Stimulated activated CD4-positive, alpha-beta T cell treated with anti-CD3 and anti-CD28 coated beads, Interleukin-4, amount 100 ng/mL, for 1 hour (primary cell): ENCODE measurements at places on chromosomes 2 and 18.
A peak's percentile ranks its signal among the peaks of the same experiment; 100 is the strongest.

DNA sequence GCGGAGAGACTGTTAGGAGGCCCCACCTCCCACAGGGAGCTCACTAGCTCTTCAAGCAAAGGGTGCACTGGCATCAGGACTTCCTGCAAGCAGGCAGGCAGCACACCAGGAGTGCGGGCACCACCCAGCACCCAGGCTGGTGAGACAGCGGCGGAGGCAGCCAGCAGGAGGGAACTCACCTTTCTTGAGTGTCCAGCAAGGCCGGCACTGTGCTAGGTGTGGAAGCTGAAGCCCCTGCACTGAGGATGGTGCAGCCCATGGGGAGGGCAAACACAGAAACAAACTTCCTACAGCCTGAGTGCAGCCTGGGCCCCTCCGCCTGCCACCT is 100.7 kb upstream of the ID2 start:
- no peak for DNase-seq

DNA sequence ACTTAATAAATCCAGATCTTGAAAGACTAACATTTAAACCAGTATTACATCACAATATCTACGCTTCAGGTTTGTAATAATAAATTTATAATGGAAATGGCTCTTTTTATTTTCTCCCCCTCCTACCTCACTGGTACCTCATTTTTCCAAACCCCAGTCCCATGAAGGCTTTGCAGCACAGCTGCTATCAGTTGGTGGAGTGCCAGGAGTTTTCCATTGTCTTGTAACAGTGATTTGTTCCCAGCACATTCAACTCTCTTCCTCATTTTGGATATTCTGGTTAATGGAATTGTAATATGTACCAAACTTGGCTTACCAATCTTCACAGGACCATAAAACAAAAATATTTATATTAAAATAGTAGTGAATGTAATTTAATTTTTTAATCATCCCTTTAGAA is 91.2 kb downstream of the VRK2 start:
- no peak for DNase-seq

- no peak for DNase-seq
Observed at GRCh38 chr2:109701362-109701761, 87.2 kb downstream of the SOWAHC start.

DNA sequence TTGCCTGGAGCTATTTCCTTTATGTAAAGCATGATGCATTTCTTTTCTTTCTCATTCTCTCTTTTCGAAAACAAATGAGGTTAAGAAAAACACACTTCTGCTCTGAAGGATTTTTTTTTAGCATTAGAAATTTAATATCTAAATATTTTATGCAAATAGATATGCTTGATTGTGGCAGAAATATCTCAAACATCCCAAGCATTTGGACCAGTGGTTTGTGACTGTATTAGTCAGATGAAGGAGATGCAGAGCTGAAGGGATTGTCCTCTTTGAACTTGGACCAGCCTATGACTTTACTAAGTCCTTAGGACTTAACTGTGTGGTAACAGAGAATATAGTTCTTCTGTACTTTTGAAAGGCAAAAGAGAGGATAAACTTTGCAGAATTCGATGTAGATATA is 335.9 kb upstream of the NT5C1B start:
- DNase-seq = no peak

DNA sequence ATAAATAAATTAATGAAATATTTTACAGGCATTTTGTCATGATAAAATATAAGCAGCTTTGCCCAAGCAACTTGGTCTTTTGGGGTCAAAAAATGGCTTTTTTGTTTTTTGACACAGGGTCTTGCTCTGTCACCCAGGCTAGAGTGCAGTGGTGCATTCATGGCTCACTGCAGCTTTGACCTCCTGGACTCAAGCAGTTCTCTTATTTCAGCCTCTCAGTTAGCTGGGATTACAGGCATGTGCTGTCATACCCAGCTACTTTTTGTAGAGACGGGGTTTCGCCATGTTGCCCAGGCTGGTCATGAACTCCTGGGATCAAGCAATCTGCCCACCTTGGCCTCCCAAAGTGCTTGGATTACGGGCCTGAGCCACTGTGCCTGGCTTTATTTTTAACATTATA is 51.0 kb downstream of the ABI2 start:
- DNase-seq = no peak

- no peak for DNase-seq
Observed at GRCh38 chr18:41842886-41843285, 112.1 kb upstream of the PIK3C3 start.

DNA sequence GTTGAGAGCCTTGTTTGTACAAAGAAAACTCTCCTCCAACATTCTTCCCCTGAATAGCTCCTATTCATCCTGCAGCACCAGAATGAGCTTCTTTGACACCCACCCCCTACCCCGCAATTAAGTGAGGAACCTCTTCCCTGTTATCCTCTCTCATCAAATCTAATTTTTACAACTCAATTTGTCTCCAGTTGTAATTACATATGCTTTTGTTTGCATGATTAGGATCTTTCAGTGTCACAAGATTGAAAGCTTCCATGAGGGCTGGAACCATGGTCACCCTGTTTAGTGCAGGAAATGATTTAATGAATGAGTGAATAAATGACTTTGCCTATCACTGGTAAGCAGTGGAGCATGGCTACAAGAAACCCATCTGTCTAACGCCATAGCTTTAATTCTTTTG is 334.6 kb upstream of the KLHL29 start:
- no peak for DNase-seq

GRCh38 chr2:130307850-130308249 is 34.8 kb upstream of the IMP4 start:
- no peak for DNase-seq

- DNase-seq = no peak
Observed at GRCh38 chr2:72034353-72035095, 113.1 kb downstream of the CYP26B1 start.

DNA sequence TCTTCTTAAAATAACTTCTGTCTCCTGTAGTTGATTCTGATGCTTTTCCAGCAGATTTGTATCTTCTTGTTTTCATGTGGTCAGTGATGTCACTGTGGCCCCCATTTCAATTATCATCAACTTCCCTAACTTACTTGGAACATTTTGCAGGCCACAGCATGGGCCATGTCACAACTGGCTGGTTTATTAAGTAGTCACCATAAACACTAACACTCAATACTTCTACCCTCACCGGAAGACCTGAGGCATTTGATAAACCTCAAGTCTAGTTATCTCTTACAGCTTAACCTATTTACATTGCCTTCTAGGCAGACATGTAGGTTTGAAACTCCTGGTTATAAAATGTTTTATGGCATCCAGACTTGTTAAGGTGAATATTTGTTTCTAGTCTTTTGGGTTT is 37.4 kb upstream of the PROKR1 start:
- no peak for DNase-seq

DNA sequence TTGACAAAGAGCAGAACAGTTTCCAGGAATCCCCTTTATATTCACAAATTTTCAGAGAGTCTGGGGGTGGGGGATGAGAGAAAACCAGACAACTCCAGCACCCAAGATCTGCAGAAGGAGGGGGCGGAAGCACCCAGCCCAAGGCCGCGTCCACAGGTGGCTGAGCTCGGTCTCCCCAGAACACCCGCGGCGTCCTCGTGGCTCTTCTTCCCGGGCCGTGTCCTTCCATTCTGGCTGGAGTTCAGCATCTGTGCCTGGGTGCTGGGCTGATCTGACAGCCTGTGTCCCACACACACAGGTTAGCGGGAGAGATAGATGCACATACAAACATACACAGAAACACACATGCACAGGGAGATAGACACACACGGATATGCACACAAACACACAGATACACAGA is 455.8 kb upstream of the SALL3 start:
- no peak for DNase-seq

DNA sequence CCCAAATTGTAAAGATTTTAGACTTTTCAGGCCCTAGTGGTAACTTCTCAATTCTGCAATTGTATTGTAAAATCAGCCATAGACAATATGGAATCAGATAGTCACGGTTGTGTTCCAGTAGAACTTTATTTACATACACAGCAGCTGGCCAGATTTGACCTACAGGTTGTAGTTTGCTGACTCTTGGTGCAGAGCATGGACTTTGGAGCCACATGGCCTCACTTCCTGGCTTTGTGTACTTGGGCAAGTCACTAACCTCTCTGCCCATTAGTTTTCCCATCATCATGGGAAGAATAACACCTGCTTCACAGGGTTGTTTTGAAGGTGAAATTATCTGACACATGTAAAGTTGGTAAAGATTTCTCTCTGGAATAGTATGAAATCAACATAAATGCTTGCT is 147.6 kb downstream of the TMEM200C start:
- DNase-seq = no peak

- no peak for DNase-seq
Observed at GRCh38 chr18:24995056-24995455, 356.9 kb downstream of the ZNF521 start.

DNA sequence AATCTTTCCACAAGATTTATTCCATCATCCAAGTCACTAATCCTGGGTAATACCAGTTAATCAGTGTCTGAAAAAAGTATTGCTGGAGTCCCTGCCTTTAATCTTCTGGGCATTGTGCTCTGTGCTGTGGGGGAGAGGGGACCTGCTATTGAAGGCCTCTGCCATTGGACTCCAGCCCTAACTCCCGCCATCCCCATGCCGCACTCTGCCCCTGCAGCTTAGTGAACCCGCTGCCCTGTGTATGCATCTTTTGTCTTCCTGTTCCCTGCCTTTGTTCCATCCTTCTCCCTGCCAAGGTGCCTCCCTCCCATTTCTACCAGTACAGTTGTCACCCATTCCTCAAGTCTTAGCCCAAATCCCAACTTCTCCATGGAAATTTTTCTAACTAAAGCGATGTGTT is 113.8 kb upstream of the EPAS1 start:
- DNase-seq = no peak

DNA sequence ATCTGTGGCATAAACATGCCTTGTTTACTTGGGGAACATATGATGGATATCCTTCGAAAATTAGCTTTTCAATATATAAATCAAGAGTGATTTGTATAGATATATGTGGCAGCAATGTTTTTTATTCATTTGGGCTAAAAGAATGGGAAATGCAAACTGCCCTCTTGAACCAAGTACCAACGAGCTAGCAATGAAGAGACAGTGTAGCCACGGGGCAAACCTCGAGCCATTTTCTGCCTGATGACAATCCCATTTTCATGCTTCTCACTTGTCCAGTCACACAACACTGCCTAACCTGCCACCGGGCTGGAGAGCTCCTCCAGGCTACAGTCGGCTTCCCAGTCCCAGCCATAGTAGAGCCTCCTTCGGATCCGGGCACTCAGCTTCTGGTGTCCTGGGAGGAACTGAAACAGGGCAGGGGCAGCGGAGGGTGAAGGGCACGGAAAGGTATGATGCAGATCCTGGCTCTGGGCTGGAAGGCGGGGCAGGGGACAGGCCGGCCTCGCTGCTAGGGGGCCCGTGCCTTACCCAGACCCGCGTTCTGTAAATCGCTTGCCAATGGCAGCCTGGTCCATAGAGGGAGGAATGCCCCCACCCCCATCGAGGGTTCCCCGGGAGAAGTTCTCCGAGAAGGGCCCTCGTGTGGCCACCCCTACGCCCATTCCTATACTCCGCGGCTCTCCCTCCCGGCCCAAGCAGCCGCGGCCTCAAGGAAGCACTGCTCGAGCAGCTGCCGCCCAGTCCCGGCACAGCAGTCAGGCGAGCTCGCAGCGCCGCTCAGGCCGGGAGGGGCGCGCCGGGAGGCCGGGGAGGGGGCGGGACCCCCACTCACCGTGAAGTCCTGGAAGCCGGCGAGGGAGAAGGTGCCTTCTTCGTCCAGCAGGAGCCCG is 552 bp downstream of the CNPPD1 start:
- peak; percentile 38 for DNase-seq

- DNase-seq = no peak
Observed at GRCh38 chr18:54260396-54261072, 8.8 kb upstream of the POLI start.
